ENCODE measurements at places on chromosomes 12 and 14.

- no peak for DNase-seq
Measured at GRCh38 chr14:60681271-60681670, 32.0 kb upstream of the SIX1 start.

DNA sequence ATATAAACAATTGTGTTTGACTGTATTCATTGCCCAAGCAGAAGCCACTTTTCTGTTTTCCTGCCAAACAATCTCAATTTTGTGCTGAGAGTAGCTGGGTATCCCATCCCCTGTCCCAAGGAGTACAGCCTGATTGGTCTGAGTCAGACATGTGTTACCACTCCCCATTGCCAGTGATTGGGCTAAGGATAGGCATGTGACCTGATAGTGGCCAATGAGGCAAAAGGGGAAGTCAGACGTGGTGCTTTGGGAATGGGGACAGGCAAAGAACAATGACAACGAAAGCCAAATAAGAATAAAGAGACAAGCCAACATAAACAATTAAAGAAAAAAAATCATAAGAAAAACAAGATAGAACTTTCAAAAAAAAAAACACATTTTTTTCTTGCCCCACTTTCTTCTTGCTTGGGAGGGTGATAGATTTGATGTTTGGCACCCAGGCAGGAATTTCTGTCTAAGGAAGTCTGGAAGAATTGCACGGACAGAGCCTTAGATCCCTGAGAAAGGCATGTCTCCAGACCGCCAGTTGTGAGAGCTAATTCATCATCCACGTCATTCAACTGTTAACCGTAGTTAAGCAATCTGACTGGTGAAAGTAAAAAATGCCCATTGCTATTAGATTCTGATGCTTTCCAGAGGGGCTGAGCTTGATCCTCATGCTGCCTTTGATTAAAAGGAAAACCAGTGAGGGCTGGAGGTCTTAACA, 626.6 kb upstream of the TMEM132C start:
- DNase-seq, result no peak

- no peak for DNase-seq
Measured at GRCh38 chr12:6114476-6114870, 10.0 kb downstream of the VWF start.

DNA sequence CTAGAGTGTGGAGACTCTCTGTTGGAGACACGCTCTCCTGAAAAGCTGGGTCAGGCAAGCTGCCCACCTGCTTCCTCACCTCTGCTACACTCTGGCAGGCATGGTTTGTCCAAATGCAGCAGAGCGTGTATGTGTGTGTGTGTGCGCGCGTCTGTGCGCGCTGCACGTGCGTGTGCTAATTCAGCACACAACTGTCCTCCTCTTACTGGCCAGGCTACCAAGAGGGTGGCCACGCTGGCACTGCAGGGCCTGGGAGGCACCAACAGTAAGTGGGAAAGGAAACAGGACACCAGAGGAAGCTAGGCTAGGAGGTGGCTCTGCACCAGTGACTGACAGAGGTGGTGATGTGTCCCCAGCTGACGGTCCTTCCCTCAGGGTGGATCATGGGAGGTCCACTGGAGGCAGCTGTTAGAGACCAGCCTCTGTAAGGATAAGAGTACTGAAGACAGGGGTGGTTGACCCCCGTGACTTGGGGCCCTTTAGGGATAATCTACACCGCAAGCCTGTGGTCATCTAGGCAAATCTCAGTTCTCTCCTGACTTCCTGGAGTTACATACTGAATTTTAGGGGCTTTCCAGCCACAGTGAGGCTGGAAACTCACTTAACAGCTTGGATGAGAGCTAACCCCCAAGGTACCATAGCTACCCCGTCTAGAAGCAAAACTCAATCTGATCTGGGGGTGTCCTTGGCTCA, 15.6 kb upstream of the TFCP2 start:
- no peak for DNase-seq

- no peak for DNase-seq
Measured at GRCh38 chr14:92973798-92974372, 50.9 kb downstream of the CHGA start.

DNA sequence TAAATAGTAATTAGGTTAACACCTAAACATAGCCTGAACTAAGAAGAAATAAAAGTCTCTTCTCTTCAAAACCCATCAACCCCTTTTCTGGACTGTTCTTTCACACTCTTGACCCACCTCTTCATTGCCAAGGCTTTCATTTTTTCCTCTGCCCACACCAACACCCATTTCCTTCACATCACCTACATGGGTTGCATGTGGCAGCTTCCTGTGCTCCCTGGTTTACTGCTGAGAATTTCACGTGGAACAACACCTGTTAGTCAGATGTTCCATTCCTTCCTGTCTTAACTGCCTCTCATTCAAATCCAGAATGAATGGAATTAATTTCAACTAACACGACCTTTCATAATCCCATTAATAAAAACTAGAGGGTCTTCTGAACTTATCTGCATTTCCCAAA, 157.3 kb downstream of the BCAT1 start:
- DNase-seq, result no peak

DNA sequence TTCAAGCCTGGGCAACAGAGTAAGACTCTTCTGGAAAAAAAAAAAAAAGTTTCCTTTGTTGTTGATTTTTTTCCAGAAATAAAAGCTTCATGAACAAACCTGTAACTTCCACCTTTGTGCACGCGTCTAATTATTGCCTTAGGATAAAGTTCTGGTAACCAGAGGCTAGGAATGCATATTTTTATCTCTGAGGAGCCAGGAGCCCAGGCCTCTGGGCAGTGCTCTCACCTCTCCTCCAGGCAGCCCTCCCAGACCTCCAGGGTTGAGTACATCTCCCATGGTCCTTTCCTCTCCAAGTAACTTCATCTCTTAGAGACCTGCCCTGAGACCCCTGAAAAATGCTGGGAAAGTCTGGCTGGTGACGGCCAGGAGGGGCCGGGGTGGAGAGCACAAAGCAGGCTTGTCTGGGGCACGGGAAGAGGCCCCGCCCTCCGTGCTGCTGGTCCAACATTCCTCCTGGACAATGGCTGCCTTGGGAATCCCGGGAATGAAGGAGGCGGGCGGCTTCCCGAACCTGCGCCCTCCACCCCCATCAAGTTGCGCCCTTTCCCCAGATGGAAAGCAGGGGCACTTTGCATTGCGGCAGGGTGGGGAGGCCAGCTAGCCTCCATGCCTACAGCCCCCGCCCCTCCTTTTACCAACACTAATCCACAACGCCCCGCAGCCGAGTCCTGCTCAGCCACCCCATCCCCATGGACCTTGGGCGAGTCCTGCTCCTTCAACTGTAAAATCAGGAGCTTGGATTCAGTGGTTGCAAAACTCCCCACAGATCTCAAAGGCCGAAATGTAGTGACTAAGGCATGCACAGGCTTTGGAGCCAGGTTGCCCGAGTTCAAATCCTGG, 7.3 kb upstream of the FIGNL2 start:
- DNase-seq, result no peak

DNA sequence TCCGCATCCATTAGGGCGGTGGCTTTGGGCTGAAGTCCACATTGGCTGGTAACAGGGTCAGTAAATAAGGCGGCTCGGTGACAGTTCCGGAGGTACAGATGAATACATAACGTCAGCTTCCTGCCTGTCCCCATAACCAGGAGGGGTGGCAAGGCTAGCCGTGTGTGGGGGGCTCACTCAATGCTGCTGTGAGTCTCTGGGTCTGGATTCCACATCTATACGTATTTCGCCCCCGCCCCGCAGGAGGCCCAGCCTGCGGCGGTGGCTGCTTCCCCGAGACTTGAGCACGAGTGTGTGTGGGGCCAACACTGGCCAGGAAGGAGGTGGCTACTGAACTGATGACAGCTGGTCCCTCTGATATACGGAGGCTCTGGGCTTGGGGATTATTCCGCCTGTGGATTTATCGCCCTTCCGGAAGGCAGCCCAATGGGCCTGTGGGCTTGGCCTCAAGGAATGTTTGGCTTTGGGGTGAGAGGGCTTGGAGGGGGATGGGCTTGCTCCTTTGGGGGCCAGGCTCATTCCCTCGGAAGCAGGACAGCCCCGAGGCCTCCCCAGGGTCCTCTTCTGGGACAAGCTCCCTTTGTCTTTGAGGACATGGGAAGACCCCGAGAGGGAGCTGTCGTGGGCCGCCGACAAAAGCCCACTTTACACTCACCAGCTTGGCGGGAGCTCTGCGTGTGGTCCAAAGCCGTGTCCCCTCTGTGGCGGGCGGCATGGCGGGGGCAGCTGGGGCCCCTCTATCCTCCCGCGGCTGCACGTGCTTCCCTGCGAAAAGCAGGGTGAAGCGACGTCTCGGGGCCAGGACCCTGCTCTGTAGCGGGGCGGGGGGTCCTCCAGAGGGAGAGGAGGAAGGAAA, 82.1 kb downstream of the KIF26A start:
- DNase-seq, result no peak

DNA sequence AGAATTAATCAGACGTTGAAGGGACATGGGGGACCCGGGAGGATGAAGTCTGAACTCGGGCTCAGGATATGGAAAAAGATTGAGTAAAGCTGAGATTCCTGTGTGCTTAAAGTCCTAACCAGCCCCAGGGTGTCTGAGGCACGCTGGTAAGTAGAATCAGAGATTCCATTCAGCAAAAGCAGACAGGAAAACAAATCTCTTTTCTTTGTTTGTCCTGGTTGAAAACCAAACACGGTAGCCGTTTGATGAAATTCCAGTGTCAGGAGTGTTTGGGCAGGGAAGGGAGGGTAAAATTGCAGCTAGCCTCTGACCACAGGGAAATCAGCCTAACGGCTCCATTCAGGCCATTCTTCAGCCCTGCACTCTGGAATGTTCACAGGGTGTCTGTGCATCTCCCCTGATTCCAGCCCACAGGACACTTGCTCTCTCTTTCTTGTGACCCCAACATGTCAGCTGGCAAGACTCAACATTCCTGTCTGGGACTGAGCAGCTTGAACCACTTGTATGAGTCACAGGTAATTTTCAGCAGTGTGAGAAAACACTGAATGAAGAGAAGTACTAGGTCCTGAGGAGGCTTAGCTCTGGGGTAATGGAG, 31.0 kb downstream of the NINJ2 start:
- no peak for DNase-seq

DNA sequence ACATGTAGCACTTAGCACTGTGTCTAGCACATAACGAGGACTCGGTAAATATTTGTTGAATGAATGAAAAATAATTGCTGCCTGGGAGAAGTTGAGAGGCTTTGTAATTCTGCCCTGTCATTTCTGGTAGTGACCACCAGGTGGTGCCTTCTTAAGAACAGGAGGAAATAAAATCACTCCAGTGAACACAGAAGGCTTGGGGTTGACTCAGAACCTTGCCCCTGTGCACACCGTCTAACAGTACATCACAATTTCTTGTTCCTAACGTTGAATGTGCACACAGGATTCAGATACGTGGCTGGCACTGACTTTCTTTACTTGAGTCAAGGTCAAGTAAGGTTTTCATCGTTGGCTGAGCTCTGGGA, 91.8 kb downstream of the RGS6 start:
- DNase-seq, result peak; percentile 91

DNA sequence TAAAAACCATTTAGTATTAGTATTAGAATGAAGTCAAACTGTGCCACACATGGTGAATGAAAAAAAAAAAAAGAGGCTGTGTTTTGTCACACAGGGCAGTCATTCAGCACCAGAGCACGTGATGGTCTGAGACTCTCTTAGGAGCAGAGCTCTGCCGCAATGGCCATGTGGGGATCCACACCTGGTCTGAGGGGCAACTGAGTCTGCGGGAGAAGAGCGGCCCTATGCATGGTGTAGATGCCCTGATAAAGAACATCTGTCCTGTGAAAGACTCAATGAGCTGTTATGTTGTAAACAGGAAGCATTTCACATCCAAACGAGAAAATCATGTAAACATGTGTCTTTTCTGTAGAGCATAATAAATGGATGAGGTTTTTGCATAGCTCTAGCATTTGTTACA, 12.2 kb upstream of the BDKRB1 start:
- DNase-seq, result no peak

- no peak for DNase-seq
Measured at GRCh38 chr12:65025136-65025535, 96.0 kb downstream of the WIF1 start.

DNA sequence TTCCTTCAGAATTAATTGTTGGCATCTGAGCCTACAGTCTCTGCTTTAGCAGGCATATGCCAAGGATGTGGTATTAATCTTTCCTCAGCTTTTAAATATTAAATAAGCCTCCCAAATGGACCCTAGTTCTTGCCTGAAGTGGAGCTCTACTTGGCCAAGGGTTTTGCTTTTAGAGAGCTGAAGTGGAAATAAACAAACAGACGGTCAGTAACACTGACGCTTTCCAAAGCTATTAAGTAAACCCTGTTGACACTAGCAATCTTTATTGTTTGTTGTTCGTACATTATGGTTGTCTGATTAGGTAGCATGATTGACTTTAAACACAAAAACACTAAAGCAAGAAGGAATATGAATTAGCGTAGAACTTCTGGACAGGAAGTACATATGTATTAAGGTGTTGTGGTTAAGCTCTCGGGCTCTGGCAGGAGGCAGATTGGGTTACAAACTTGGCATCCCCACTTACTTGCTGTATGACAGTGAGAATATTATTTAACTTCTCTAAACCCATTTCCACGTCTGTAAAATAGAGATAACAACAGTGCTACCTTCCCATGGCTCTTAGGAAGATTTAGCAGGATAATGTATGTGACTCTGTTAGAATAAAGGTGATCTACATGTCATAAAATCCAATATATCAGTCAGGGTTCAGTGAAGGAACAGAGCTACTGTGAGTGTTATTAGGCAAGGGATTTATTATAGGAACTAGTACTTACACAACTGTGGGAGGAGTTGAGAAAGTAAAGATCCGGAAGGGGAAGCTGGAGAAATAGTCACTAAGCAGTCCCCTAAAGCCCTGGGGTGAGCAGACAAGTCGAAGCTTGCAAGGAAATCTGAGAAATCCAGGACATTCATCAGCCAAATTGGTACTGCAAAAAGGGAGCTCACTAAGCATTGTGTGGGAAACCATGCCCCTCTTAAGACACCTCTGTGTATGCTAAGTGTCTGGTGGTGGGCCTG, 92.2 kb upstream of the ATF7IP start:
- no peak for DNase-seq

GRCh38 chr14:56896922-56897321, 86.6 kb upstream of the OTX2 start:
- no peak for DNase-seq

- no peak for DNase-seq
Measured at GRCh38 chr12:12376646-12377448, 20.0 kb downstream of the BORCS5 start.

All from T-helper 2 cell (primary cell).